ENCODE measurements at places on chromosomes 1 and 21. TPM values are rescaled to one million over a fixed set of nuclear protein-coding genes. Genes with fewer than 3 reads are reported as not detected.
A peak's percentile ranks its signal among the peaks of the same experiment; 100 is the strongest.

DNA sequence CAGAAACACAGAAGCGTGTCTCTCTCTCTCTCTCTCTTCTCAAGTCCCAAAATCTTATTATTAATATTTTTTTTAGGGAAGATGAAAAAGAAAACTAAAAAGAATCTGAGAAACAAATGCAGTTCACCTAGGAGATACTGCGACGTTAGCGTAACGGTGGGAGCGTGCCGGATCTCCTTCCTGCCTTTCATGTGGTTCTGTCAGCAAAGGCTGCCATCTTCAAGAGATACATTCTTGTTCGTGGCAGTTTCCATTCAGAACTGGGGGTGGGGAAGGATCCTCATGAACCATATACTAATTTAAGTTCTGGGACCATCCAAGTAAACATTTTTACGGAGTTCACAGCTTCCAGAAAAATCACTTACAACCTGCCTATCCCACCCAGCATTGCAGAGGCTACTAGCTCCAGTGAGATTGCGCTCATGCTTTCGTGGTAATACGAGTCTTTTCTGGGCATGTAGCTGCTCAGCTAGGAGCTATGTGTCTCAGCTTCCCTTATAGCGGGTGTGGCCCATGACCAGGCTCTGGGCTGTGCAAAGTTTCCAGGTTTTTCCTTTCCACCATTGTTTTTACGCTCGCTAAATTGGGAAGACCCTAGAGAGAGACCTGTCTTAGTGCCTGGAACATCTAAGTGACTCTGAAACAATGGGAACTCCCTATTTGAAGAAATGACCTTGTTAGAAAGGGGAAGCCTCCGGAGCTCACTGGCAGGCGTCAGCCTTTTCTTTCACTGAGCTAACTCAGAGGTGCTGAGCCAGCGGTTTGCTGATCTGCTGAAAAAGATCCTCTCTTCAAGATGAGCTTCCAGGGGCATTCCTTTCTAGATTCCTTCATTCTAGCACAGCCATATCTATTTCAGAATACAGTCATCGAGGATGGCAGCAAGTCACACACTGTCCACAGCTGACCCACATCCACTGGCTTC lies 17.3 kb downstream of the SLAMF1 start:
- DNase-seq, result no peak

DNA sequence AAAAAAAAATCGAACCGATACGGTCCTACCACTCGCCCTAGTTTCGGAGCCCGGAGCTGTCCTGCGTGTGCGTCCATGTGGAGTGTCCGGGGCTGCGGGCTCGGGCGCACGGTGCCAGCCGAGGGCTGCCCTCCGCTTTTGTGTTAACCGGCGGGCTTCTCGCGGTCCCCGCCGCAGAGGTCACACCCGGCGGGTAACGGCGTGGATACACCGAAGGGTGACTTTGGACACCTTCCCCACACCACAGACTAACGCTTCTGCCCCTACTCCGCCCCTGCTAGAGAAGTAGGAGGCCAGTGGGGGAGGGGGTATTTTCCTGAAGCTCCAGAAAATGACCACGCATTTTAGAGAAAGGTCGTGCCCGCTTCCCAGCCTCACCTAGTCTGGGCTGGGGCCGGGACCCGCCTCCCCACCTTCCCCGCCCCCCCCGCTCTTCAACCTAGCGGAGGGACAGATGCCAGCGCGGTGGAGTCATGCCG lies 609 bp upstream of the ATF3 start:
- no peak for DNase-seq

DNA sequence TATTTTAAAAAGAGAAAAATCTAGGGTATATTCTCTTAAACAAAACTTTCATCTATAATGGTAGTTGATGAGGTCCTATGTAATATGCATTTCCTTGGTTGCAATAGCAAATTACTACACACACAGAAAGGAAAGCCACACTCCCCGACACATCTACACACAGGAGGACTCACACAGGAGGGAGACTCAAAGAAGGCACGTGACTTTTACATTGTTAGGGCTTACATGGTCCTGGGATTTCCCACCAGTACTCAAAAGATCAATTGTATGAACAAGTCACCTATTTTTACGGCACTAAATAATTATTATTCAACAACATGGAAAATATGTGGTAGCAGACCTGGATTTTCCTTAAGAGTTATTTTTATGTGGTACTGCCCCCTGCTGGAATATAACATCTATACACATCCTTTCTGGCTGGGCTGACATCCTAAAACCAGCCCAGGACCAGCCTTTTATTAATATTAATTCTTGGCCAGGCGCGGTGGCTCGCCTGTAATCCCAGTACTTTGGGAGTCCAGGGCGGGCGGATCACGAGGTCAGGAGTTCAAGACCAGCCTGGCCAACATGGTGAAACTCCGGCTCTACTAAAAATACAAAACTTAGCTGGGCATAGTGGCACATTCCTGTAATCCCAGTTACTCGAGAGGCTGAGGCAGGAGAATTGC lies 33.9 kb upstream of the LGALS8 start:
- DNase-seq, result no peak

DNA sequence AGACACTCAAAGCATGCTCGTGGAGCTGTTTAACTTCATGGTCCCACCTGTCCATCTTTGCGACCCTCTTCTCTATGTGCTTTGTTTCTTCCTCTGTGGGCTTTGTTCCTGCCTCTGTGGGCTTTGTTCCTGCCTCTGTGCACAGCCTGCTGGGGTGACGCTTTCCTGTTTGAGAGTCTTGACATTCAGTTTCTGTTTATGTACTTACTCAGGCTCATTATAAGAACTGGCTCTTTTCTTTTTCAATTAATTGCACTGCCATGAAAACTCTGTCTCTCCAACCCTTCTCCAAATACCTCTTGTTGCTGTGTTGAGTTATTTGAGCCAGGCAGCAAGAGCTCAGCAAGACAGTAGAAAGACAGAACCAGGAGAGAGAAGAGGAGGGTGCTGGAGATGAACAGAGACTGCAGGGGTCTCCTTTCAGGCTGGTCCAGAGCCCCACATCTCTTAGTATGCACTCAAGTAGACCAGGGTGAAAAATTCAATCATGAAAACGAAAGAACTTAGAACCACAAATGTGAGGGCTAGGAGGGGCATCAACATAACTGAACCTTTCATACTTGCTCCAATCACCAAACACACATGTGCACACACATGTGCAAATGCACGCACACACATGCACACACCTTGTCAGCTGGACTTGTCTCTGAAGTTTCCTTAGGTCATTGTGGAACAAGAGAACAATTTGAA lies 88.3 kb upstream of the SGIP1 start:
- DNase-seq, result no peak

Gene NTPCR
- 62.4 TPM for polyA plus RNA-seq

DNA sequence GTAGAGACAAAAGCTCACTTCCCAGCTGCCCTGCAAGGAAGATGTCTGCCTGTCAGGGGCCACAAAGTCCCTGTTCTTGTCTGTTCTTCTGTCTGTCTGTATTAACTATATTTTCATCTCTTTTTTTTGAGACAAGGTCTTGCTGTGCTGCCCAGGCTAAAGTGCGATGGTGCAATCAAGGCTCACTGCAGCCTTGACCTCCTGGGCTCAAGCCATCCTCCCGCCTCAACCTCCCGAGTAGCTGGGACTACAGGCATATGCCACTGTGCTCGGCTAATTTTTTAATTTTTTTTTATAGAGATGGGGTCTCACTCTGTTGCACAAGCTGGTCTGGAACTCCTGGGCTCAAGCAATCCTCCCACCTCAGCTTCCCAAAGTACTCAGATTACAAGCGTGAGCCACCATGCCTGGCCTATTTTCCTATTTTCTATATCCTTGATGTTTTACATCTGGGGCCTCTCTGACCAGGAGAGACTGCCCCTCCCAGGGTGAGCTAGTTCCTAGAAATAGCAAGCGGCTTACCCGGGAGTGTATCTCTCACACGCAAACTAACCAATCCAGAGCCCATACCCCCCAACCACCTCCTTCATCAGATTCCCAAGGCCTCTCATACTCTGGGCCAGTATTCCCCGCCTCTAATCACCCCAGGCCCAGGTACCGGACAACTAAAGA lies 5.4 kb upstream of the KLHDC7A start:
- peak; percentile 29 for DNase-seq

DNA sequence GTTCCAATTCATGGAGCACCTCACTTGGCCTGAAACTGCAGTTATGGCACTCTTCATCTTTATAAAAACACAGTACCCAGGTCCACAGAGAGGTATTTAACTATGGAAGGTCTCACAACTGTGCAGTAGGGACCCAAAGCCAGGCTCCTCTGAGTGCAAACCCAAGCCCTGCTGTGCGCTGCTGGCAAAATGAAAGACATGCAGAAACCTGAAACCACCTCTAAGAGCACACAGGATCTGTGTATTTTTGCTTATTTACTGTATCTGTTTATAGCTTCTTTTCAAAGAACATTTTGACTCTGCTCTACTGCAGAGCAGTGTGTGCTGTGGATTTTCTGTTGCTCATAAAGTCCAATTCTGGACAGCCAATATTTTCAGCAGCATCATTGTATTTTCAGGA lies 166.6 kb downstream of the DSCAM start:
- DNase-seq, result no peak

Gene LCE1C
- not detected for polyA plus RNA-seq

Gene ZBED6
- 11.7 TPM for polyA plus RNA-seq

Gene ZSWIM5
- polyA plus RNA-seq, result 6.8 TPM

DNA sequence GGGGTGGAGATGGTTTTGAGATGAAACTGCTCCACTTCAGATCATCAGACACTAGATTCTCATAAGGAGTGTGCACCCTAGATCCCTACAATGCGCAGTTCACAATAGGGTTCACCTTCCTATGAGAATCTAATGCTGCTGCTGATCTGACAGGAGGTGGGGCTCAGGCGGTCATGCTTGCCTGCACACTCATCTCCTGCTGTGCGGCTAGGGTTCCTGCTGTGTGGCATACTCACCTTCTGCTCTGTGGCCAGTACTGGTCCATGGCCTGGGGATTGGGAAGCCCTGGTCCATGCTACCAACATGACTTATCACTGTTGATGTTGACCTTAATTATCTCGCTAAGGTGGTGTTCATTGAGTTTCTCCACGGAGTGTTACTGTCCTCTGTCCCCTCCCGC lies 144.5 kb downstream of the NAV1 start:
- DNase-seq, result no peak

GRCh38 chr1:238954865-238955264 lies 431.5 kb upstream of the CHRM3 start:
- no peak for DNase-seq

DNA sequence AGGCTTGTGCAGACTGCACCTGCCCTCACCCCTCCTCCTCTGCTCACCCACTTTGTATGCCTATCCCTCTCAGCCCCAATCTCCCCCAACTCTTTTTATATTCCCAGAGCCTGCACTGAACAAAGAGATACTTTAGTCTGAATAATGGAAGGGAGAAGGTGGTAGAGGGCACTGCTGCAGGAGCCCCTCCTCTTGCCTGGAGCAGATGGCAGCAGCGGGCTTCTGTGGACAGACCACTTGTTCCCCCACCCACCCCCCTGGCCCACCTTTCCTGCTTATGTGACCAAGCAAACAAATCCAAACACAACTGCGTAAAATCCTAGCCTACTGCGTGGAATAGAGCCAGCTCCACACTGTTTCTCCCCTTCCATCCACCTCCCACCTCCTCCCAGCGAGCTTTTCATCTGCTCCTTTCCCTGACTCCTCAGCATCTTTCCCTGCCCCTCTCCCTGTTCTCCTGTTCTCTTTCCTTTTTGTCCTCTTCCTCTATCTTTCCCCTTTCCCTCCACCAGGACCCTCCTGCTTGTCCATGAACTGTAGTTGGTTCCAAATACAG lies 27.5 kb downstream of the RGS8 start:
- no peak for DNase-seq

- DNase-seq, result no peak
Measured at GRCh38 chr1:22030057-22030456, 22.5 kb upstream of the CDC42 start.

GRCh38 chr1:94873520-94874351 lies 53.2 kb downstream of the CNN3 start:
- no peak for DNase-seq

Measured in right renal cortex interstitium (tissue), 3 donors.